Eye (tissue), 1 donor: ENCODE measurements at places on chromosomes 6 and 20.
A peak's percentile ranks its signal among the peaks of the same experiment; 100 is the strongest.

GRCh38 chr6:52904562-52905279 lies 4.8 kb downstream of the GSTA3 start:
- no peak for DNase-seq

GRCh38 chr6:151096255-151096612 lies 143.5 kb upstream of the AKAP12 start:
- DNase-seq, result no peak

GRCh38 chr6:36616893-36617521 lies 22.8 kb downstream of the SRSF3 start:
- no peak for DNase-seq

DNA sequence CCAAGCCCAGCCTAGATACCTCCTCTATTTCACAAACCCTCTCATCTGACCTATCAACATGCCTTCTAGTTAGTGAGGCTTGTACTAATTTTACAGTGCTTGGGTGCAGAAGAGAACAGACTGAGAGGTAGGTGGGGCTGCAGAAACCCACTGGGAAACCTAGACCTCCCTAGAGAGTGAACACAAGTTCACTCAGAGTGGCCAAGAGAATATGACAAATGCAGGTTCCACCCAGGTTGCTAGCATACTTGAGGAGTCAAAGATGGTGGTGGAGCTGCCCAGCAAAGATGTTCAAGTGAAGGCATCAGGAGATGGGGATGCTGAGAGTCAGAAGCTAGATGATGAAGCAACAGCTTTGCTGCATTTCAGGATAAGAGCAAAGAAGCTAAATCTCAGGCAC lies 337.0 kb downstream of the PTPRT start:
- DNase-seq, result no peak

DNA sequence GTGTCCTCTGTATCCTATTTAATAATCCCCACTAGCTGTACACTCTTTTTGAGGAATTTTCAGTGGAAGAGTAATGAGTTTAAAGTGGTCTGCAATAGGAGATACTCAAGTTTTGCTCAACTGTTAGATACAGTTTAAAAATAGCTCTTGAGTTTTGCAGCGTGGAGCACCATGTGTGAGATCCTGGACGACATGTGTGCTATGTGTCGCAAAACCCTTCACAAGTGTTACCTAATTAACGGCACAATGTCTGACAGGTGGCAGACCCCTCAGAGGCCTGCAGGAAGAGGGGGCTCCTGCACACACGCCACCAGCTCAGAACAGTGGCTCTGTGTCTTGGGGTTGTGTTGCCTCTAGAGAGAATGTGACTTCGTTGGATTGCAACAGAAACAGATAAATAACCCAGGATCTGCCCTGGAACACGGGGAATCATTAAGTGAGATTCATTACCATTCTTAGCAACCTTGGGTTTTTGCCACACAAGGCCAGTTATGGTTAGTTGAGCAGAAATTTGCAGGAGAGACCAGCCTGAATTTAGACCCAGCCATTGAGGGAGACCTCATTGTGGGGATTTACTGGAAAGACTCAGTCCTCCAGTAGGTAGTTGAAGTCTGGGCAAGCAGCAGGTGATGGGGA lies 73.8 kb downstream of the SASH1 start:
- peak; percentile 22 for DNase-seq

DNA sequence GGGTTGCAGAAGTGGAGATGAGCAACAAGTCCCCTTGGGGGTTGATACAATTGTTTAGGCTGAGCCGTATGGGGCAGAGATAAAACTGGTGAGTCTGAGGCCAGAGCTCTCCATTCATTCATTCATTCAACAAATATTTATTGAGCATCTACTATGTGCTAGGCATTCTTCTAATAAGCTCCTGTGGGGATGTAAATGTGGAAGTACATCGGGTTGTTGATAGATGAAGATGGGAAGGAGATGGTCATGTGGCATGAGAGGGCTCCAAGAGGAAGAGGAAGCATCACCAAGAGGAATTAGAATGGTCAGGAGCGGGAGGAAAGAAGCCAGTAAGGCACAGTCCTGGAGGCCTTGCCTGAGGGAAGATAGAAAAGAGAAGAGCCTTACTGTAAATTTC lies 98.7 kb upstream of the MLN start:
- no peak for DNase-seq

DNA sequence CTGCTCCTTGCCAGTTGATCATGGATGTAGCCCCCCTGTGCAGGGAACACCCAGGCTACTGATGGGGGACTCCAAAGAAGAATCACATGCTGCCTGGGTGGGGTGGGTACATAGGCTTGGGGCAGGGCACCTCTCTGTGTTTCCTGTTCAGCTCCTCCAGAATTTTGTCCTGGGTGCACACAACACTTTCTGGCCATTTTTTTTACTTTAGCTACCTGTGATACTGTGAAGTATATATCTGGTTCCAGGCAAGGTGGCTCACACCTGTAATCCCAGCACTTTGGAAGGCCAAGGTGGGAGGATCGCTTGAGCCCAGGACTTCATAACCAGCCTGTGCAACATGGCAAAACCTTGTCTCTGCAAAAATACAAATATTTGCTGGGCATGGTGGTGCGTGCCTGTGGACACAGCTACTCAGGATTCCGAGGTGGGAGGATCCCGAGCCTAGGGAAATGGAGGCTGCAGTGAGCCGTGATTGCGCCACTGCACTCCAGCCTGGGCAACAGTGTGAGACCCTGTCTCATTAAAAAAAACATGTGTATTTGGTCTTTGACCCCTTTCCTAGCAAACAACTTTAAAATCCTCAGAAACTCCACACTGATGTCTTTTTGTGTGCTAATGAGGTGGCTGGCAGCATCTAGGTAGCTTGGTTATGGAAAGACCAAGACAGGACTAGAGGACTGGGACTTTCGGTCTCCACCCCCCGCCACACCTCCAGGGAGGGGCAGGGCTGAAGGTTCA lies 14.1 kb downstream of the SLC4A11 start:
- no peak for DNase-seq

DNA sequence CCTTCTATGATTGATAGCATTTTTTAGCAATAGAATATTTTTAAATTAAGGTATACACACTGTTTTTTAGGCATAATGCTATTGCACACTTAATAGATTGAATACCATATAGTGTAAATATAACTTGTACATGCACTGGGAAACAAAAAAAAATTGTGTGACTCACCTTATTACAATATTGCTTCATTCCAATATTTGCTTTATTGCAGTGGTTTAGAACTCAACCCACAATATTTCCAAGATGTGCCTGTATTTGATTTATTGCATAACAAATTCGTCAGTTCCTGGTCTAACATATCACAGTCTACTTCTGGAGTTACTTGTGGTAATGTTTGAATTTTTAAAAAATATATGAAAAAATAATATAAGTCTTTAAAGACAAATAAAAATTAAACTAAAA lies 41.9 kb upstream of the DEFB112 start:
- no peak for DNase-seq

DNA sequence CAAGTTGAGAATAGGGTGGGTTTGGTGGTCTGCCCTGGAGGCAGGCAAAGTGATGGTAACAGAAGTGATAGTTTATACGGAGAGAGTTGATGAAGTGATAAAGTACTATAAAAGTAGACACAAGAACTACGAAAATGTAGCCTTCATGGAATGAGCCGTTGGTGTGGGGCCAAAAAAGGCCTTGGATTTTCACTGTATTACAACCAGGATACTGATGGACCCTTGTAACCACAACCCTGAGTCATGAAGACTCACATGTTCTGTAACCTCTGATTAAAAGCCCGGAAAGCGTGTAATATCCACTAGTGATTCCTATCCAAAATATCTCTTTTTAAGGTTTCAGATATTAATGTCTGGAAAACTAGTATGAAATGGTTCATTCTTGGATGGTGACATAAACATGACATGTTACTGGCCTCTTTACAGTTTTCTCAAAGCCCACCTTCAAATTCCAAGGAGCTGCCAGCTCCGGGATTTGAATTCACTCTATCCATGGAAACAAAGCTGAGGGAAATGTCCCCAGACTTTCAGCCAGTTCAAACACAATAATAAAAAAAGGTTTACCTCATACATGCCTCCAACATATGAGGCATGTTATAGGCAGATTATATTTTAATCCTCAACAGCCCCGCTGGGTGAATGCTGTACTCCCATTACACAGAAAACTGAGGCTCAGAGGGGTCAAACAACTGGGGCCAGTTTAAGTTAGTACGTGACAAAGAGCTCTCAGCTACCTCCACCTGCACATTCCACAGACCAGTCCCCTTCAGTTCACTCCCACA lies 55.4 kb downstream of the MRPL14 start:
- no peak for DNase-seq

- no peak for DNase-seq
Measured at GRCh38 chr6:170028629-170029345, 262.1 kb downstream of the DLL1 start.

- DNase-seq, result no peak
Measured at GRCh38 chr6:16822529-16822928, 61.3 kb upstream of the ATXN1 start.

DNA sequence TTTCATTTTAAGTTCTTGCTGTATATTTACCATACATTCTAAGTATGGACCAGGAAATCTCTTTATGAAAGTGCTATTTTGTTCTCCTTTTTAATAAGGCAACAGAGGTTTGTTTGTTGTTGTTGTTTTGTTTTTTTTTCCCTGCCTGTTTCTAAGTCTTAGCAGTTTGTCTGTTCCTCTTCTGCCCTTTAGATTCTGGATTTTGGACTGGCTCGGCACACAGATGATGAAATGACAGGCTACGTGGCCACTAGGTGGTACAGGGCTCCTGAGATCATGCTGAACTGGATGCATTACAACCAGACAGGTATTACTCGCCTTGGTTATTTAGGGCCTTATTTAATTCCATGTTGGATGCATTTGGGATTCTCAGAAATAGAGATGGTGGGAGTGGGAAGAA lies 48.0 kb downstream of the MAPK14 start:
- DNase-seq, result no peak

- DNase-seq, result no peak
Measured at GRCh38 chr20:31710423-31711108, 12.1 kb downstream of the BCL2L1 start.

GRCh38 chr6:14524319-14524718 lies 406.7 kb downstream of the CD83 start:
- no peak for DNase-seq

- no peak for DNase-seq
Measured at GRCh38 chr6:48067148-48067712, 43.8 kb downstream of the PTCHD4 start.

GRCh38 chr6:120869397-120869796 lies 464.9 kb downstream of the TBC1D32 start:
- DNase-seq, result peak; percentile 46

GRCh38 chr20:9809271-9809670 lies 29.6 kb downstream of the PAK5 start:
- DNase-seq, result no peak

GRCh38 chr20:25270829-25271251 lies 23.0 kb downstream of the PYGB start:
- no peak for DNase-seq

DNA sequence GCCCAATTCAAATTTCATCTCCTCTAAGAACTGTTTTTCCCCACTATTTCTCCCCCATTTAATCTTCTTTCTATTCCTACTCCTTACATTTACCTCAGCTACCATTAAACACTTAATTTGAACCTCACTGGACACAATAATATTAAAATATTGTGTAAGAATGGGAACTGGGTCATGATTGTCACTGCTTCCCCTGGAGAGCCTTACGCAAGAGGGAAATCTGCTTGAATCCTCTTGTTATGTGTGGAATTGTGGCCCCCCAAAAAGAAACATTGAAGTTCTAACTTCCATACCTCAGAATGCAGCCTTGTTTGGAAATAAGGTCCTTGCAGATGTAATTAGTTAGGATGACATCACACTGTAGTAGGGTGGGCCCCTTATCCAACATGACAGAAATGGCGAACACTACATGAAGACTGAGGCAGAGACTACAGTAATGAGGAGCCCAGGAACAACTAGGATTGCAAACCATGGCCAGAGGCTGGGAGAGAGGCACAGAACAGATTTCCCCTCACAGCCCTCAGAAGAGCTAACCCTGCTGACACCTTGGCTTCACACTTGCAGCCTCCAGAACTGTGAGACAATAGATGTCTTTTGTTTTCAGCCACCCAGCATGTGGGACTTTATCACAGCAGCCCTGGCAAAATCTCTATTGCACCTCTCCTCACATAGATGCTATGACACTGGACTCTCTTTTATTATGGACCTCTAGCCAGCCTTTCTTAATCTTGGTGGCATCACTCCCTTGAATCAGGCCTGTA lies 29.9 kb downstream of the HIVEP2 start:
- DNase-seq, result no peak

- DNase-seq, result peak; percentile 89
Measured at GRCh38 chr6:2764610-2765165, 505 bp upstream of the WRNIP1 start.

- DNase-seq, result no peak
Measured at GRCh38 chr6:6859105-6859504, 248.7 kb upstream of the RREB1 start.

DNA sequence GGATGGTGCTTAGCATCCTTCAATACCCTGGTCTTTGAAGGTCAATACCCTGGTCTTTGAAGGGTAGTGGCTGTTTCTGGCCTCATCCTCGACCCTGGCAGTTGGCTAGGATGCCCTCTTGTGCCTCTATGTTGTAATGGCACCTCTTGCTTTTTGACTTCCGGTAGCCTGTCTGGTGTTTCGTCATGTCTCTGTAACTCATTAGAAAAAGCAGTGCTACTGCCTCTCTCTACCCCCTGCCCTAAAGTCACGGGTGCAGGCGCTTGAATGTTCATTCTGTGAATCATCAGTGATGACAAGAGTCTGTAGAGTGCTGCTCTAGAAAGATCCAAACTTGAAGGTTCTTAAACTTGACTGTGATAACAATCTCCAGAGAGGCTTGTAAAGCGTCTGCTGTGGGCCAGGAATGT lies 28.3 kb downstream of the RSPO4 start:
- DNase-seq, result peak; percentile 34

DNA sequence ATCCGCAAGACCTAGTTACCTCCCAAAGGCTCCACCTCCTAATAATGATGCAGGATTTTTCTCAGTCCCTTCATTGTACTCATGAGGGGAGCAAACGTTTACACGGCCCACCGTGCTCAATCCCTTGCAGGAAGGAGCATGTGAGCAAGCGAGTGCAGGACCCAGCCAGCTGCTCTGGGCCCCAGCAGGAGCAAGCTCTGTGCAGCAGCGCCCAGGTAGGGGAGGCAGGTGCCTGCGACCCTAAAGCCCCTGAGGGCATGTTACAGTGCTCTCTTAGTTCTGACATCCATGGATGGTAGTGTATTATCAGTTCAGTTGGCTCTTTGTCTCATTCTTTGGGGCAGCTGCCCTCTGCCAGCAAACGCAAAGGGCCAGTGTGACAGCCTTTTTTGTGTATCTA lies 143.4 kb downstream of the TBXT start:
- no peak for DNase-seq

GRCh38 chr20:12289465-12289864 lies 371.8 kb downstream of the BTBD3 start:
- DNase-seq, result no peak

- no peak for DNase-seq
Measured at GRCh38 chr6:2497922-2498623, 252.6 kb downstream of the MYLK4 start.
